ENCODE measurements at places on chromosomes 5 and 9. TPM values are rescaled to one million over a fixed set of nuclear protein-coding genes. Genes with fewer than 3 reads are reported as not detected.

EPB41L4B gene
- 27.8 TPM for total RNA-seq

OLFM1 gene
- total RNA-seq = 0.39 TPM

SLC36A2 gene
- not detected for total RNA-seq

FBP2 gene
- not detected for total RNA-seq

FCN1 gene
- not detected for total RNA-seq

STOM gene
- total RNA-seq = 81.2 TPM

GABBR2 gene
- 6.3 TPM for total RNA-seq

SHOC1 gene
- 0.10 TPM for total RNA-seq

EQTN gene
- total RNA-seq = not detected

LCP2 gene
- 0.36 TPM for total RNA-seq

GMCL2 gene
- total RNA-seq = not detected

GALNT12 gene
- 3.3 TPM for total RNA-seq

PCDHB4 gene
- 0.26 TPM for total RNA-seq

OR1J2 gene
- not detected for total RNA-seq

ST8SIA4 gene
- total RNA-seq = 0.41 TPM

RANBP6 gene
- total RNA-seq = 3.9 TPM

PHPT1 gene
- 204 TPM for total RNA-seq

C1QTNF2 gene
- total RNA-seq = 0.44 TPM

ZNF484 gene
- 5.4 TPM for total RNA-seq

ACOT12 gene
- 0.74 TPM for total RNA-seq
